Thyroid gland (tissue), 4 donors: ENCODE measurements at places on chromosomes 5 and 9.
A peak's percentile ranks its signal among the peaks of the same experiment; 100 is the strongest.

GRCh38 chr5:14343376-14343775 lies 200.2 kb downstream of the TRIO start:
- no peaks in the 10 kb centered on the region for H3K27me3 ChIP-seq
- H3K4me3 ChIP-seq: no peak overlapping the region
- no peaks in the 10 kb centered on the region for H3K4me1 ChIP-seq
- H3K27ac ChIP-seq: no peak overlapping the region
- no peak for DNase-seq

GRCh38 chr5:171433352-171433698 lies 13.9 kb downstream of the FGF18 start:
- no peaks in the 10 kb centered on the region for H3K27me3 ChIP-seq
- no peaks in the 10 kb centered on the region for H3K4me1 ChIP-seq
- no peak overlapping the region for H3K4me3 ChIP-seq
- no peaks in the 10 kb centered on the region for H3K36me3 ChIP-seq
- DNase-seq: no peak

DNA sequence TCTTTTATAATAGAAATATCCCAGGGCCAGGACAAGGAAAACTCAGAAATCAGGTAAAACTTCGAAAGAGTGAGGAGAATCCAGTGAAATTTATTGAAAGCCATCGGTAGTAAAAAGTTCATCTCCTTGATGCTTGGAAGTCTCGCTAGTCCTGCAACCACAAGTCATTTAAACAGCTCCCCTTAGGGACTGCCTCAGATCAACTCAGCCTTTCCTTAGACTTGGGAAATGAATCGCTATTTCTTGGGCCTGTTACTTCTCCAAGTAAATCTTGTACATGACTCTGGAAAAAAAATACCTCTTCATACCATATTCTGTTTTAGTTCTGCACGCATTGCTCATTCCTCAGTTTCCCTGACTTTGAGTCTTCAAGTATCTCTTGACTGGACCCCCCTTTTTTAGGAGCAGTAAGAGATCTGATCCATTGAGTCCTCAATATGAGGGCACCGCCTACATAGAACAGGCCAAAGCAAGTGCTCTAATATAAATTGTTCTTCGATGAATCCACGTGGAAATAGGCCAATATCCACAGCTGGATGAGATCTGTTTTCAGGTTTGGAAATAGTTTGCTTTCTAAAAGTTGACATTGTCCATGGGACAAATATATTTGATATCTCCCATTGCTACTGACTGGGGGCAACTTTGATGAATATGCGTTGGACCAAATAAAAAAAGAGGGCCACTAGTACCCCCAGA lies 114.2 kb downstream of the PRDM6 start:
- H3K27ac ChIP-seq: no peak overlapping the region
- H3K36me3 ChIP-seq: no peaks in the 10 kb centered on the region
- H3K27me3 ChIP-seq: no peaks in the 10 kb centered on the region
- H3K4me1 ChIP-seq: no peaks in the 10 kb centered on the region
- no peak overlapping the region for H3K4me3 ChIP-seq

DNA sequence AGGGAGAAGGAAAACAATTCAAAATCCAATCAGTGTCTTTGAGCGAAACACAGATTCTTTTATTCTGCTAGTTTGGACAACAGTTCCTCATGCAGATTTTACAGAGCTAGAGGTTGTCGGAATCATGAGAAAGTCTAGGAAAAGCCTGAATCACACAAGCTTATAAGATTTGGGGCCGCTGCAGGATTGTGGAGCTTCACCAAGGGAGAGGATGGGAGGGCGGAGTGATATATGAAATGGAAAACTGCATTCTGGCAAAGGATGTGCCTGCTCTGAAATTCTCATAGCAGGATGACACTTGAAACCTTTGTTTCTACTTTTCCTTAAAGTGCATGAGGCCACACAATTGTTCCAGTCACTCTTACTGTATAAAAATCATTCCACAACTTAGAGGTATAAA lies 134.3 kb downstream of the OR2K2 start:
- no peak overlapping the region for H3K4me3 ChIP-seq
- no peak for DNase-seq
- no peaks in the 10 kb centered on the region for H3K27me3 ChIP-seq

GRCh38 chr9:91395553-91396471 lies 27.8 kb downstream of the NFIL3 start:
- no peak overlapping the region for H3K4me3 ChIP-seq
- H3K27me3 ChIP-seq: no peaks in the 10 kb centered on the region
- H3K27ac ChIP-seq: no peak overlapping the region

DNA sequence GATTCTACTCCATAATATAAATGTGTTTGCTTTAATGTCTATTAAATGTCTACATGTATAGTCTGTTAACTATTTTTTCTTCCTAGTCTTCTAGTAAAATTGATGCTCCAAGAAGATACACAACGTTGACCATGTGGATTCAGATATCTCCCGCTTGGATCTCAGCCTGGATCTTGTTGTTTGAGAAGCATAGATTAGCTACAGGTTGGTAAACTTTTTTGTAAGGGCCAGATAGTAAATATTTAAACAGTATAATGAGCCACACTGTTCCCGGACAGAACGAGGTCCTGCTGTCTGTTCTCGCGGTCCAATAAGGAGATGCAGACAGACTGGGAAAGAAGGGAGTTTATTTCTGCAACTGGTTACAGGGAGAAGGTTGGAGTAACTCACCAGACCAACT lies 86.2 kb upstream of the IL12B start:
- H3K36me3 ChIP-seq: no peaks in the 10 kb centered on the region
- H3K27ac ChIP-seq: no peak overlapping the region
- H3K4me3 ChIP-seq: no peak overlapping the region

GRCh38 chr9:104575456-104575855 lies 6.5 kb downstream of the OR13C8 start:
- no peaks in the 10 kb centered on the region for H3K36me3 ChIP-seq
- H3K27me3 ChIP-seq: no peaks in the 10 kb centered on the region
- DNase-seq: no peak
- no peak overlapping the region for H3K4me3 ChIP-seq

- peaks cover 36% of the 10 kb centered on the region for H3K4me1 ChIP-seq
- no peaks in the 10 kb centered on the region for H3K27me3 ChIP-seq
- peak overlapping the region; percentile 62 for H3K27ac ChIP-seq
- no peak for DNase-seq
- no peak overlapping the region for H3K4me3 ChIP-seq
These were observed 11.1 kb downstream of the PCDH1 start for GRCh38 chr5:141867139-141867538.

DNA sequence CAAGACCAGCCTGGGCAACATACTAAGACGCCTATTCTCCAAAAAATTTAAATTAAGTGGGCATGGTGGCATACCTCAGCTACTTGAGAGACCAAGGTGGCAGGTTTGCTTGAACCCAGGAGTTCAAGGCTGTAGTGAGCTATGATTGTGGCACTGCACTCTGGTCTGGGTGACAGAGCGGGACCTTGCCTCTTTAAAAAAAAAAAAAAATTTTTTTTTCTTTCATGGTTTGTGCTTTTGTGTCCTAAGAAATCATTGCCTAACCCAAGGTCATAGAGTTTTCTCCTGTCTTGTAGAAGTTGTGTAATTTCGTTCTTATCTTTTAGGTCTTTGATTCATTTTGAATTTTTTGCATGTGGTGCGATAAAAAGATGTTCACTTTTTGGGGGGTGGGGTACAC lies 12.3 kb downstream of the GPBP1 start:
- H3K36me3 ChIP-seq: peaks cover 6% of the 10 kb centered on the region
- H3K27me3 ChIP-seq: no peaks in the 10 kb centered on the region
- H3K4me3 ChIP-seq: no peak overlapping the region
- no peak for DNase-seq

DNA sequence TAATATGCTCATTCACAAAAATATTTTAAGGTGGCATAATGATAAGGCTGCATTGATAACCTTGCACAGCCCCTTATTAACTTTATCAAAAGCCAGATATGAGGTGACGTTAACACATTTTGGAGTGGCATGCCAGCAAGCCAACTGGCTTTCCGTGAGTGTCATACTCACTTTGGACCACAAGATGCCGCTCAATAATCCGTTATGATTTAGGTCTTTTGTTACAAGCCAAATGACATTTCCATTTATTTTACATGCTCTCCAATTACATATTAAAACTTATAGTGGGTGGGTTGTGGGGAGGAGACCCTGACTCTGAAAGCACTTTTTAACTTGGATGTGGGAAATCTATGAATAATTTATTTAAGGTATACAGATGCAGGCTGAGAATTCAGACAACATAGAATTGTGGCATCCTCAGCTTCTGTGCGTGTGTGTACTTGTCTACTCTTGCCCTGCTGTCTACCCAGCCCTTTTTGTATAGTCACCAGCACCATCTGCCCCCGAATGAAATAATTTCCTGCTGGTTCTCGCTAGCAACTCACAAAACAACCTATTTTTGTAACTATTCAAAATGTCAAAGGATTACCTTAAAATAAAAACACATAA lies 305.1 kb downstream of the PSAT1 start:
- no peak overlapping the region for H3K27ac ChIP-seq
- DNase-seq: peak; percentile 10
- H3K36me3 ChIP-seq: no peaks in the 10 kb centered on the region
- H3K27me3 ChIP-seq: no peaks in the 10 kb centered on the region

DNA sequence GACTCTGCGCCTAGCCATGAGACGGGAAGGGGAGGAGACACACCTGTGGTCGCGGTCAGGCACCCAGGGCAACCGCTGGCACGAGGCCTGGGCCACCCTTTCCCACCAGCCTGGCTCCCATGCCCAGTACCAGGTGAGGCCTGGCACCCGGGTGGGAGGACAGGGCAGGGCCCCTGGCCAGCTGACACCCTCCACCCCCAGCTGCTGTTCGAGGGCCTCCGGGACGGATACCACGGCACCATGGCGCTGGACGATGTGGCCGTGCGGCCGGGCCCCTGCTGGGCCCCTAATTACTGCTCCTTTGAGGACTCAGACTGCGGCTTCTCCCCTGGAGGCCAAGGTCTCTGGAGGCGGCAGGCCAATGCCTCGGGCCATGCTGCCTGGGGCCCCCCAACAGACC lies 5.0 kb downstream of the MAMDC4 start:
- H3K36me3 ChIP-seq: peaks cover 8% of the 10 kb centered on the region
- no peak overlapping the region for H3K27ac ChIP-seq
- H3K4me1 ChIP-seq: peaks cover 18% of the 10 kb centered on the region
- no peak overlapping the region for H3K4me3 ChIP-seq

DNA sequence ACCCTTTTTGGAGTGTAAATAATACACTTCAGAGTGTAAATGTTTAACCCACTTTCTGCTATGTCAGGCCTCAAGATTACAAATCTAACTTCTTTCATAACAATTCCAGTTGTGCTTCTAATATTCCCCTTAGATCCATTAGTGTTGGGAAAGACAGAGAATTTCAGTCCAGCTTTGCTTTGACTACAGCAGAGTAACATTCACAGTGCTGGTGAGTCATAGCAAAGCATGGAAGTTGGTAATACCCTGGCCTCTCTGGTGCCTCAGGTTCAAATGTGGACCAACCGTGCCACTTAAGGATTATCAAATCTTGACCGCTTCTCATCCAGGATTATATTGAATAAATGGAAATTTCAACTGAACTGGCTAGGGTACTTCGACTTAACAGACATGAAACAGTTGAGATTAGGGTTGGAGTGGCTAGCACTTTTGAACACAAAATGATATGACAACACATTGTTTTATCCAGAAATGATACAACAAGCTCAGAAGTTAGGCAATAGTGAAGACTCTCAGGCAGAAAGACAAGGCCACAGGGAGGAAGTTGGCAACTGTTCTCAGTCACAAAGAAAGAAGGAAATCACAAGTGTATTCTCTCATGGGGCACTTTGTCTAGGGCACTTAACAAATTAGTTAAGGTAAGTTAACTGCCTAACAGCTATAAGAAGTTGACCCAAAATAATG lies 24.4 kb upstream of the RASA1 start:
- no peak overlapping the region for H3K4me3 ChIP-seq
- H3K27ac ChIP-seq: no peak overlapping the region
- no peaks in the 10 kb centered on the region for H3K27me3 ChIP-seq
- no peak for DNase-seq

- no peak overlapping the region for H3K27ac ChIP-seq
- H3K27me3 ChIP-seq: no peaks in the 10 kb centered on the region
- no peaks in the 10 kb centered on the region for H3K36me3 ChIP-seq
- DNase-seq: no peak
These were observed 289.9 kb downstream of the FAM170A start for GRCh38 chr5:119919279-119919678.

GRCh38 chr5:92946546-92946945 lies 634.5 kb downstream of the NR2F1-AS1 start:
- H3K36me3 ChIP-seq: no peaks in the 10 kb centered on the region
- H3K4me3 ChIP-seq: no peak overlapping the region
- no peak for DNase-seq
- H3K4me1 ChIP-seq: no peaks in the 10 kb centered on the region
- H3K27me3 ChIP-seq: no peaks in the 10 kb centered on the region
- no peak overlapping the region for H3K27ac ChIP-seq

DNA sequence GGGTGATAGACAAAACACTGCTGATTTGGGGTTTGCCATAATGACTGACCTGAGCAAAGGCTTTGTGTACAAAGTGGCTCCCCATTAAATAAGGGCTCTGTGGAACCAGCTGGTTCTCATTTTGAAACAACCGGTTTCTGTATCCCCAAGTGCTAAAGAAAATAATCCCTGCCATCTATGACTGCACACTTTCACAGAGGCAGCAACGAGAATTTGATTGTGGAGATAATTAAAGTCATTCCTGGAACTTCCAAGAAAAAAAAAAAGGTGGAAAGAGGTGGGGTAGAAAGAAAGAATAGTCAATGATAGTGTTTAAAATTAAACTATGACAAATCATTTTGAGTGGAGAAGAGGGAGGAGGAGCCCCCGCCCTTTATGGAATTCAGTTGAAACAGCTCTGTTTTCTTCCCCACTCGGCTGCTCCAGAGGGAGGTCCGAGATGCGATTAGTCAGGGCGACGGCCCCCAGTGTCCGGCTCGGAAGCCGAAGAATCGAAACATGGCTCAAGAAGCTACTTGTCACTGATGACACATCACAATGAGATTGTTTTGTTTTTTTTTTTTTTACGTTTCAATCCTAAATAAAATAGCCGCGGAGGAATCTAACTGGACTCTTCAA lies 38.4 kb downstream of the EBF1 start:
- peak; percentile 13 for DNase-seq
- H3K27me3 ChIP-seq: no peaks in the 10 kb centered on the region
- H3K27ac ChIP-seq: peak overlapping the region; percentile 10
- H3K4me3 ChIP-seq: no peak overlapping the region
- H3K4me1 ChIP-seq: no peaks in the 10 kb centered on the region

DNA sequence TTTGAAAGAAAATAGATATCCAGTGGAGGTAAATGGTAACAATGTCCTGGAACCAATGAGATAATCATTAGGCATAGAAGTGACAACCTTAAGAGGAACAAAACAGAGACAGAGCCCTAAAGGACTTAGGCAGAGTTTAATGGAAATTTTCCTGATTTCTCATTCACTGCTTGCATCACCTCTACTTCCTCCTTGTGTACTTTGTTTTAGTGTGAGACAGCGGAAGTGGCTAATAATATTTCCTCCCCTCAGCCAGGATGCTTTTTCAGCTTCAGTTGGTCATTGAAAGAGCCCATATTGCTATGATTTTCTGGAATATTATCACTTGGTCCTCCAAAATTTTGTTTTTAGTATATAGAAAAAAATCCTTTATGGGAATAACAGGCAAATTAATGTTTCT lies 153.4 kb upstream of the MPDZ start:
- H3K36me3 ChIP-seq: no peaks in the 10 kb centered on the region
- DNase-seq: no peak
- H3K4me1 ChIP-seq: no peaks in the 10 kb centered on the region
- H3K27ac ChIP-seq: no peak overlapping the region

GRCh38 chr9:134461426-134461982 lies 135.2 kb downstream of the RXRA start:
- no peak overlapping the region for H3K4me3 ChIP-seq
- no peak overlapping the region for H3K27ac ChIP-seq
- H3K27me3 ChIP-seq: no peaks in the 10 kb centered on the region
- DNase-seq: no peak
- H3K4me1 ChIP-seq: peaks cover 8% of the 10 kb centered on the region

GRCh38 chr9:117188394-117188793 lies 226.5 kb downstream of the ASTN2 start:
- peak; percentile 20 for DNase-seq
- H3K27ac ChIP-seq: no peak overlapping the region
- H3K4me3 ChIP-seq: no peak overlapping the region
- H3K36me3 ChIP-seq: no peaks in the 10 kb centered on the region
